ENCODE measurements at places on chromosomes 11 and 22. TPM values are rescaled to one million over a fixed set of nuclear protein-coding genes. Genes with fewer than 3 reads are reported as not detected.

The FREY1 gene
- total RNA-seq, result 1.3 TPM

The CD151 gene
- total RNA-seq, result 443 TPM

The TMEM135 gene
- total RNA-seq, result 37.2 TPM

The CHRM1 gene
- total RNA-seq, result 0.84 TPM

The PANX2 gene
- 0.14 TPM for total RNA-seq

The CECR2 gene
- 0.21 TPM for total RNA-seq

The PYGM gene
- total RNA-seq, result 3.0 TPM

The TTC17 gene
- total RNA-seq, result 85.7 TPM

The NRGN gene
- 2.5 TPM for total RNA-seq

The ARSA gene
- total RNA-seq, result 84.8 TPM

The SLCO2B1 gene
- 65.9 TPM for total RNA-seq

The SHANK2 gene
- 43.0 TPM for total RNA-seq

The OR52I2 gene
- total RNA-seq, result not detected

The IL18 gene
- total RNA-seq, result 74.7 TPM

The CARNS1 gene
- total RNA-seq, result 0.61 TPM

The CD3G gene
- 1.6 TPM for total RNA-seq

The TMPRSS13 gene
- 0.87 TPM for total RNA-seq

The TRIM51 gene
- not detected for total RNA-seq

The OR8B4 gene
- total RNA-seq, result not detected

The HORMAD2 gene
- total RNA-seq, result not detected

The TEX12 gene
- 0.39 TPM for total RNA-seq

The OR8J1 gene
- total RNA-seq, result not detected

The OR8G5 gene
- not detected for total RNA-seq

The CNGA4 gene
- not detected for total RNA-seq

The TENM4 gene
- 1.7 TPM for total RNA-seq

The UCP3 gene
- 2.4 TPM for total RNA-seq

The OSBP2 gene
- 5.1 TPM for total RNA-seq

The KCNJ11 gene
- total RNA-seq, result 2.1 TPM

The MS4A14 gene
- 1.7 TPM for total RNA-seq

The SGSM1 gene
- total RNA-seq, result 2.1 TPM

The DGCR6 gene
- 1.2 TPM for total RNA-seq

The EFCAB6 gene
- total RNA-seq, result 1.1 TPM

The NCAM1 gene
- 12.1 TPM for total RNA-seq

The RCOR2 gene
- 2.1 TPM for total RNA-seq

The OR52N4 gene
- not detected for total RNA-seq

The UPK3A gene
- 0.34 TPM for total RNA-seq

The EXT2 gene
- 63.9 TPM for total RNA-seq

The KRTAP5-9 gene
- total RNA-seq, result 0.61 TPM

The OR51I1 gene
- total RNA-seq, result not detected

The OR6A2 gene
- total RNA-seq, result 0.43 TPM

The TSPAN18 gene
- 3.1 TPM for total RNA-seq

The OR5P2 gene
- total RNA-seq, result not detected
